Transverse colon (tissue), 4 donors: ENCODE measurements at places on chromosomes 13 and 19. TPM values are rescaled to one million over a fixed set of nuclear protein-coding genes. Genes with fewer than 3 reads are reported as not detected.

DNA sequence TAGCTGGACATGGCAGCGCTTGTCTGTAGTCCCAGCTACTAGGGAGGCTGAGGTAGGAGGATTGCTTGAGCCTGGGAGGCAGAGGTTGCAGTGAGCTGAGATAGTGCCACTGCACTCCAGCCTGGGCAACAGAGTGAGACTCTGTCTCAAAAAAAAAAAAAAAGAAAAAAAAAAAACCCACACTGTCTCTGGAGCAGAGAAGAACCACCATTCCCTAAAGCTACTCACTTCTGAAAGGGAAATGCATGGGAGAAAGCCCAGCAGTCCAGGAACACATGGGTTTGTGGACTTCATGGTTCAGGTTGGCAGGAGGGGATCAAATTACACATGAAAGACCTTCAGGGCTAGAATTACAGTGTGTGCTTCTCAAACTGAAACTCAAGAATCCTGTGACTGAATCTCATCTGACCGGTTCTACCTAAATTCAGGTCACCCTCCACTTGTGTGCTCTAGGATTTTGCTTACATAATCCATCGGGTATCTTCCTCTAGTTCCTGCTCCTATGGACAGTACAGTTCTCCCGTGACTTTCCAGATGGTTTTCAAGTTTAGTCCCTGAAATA, 30.2 kb upstream of the CPB2 start:
- DNase-seq, result no peak
- H3K27ac ChIP-seq, result no peak overlapping the region
- H3K27me3 ChIP-seq, result no peaks in the 10 kb centered on the region
- H3K4me3 ChIP-seq, result no peak overlapping the region
- no peaks in the 10 kb centered on the region for H3K36me3 ChIP-seq
- H3K4me1 ChIP-seq, result no peaks in the 10 kb centered on the region

DNA sequence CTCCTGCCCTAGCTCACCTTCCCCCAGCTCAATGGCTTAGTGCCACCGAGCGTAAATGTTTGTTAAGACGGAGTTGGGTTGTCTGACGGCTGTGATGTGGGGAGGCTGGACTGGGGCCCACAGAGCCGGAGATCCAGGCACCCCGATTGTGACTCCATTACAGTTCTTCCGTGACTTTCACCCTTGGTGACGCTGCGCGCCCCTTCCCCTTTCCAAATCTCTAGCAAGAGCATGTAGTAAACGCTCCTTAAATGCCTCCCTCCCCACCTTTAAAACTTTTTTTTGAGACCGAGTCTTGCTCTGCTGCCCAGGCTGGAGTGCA, 829 bp downstream of the REEP6 start:
- H3K27ac ChIP-seq, result no peak overlapping the region
- no peak overlapping the region for H3K4me3 ChIP-seq
- peaks cover 27% of the 10 kb centered on the region for H3K27me3 ChIP-seq
- peaks cover 16% of the 10 kb centered on the region for H3K4me1 ChIP-seq
- no peak for DNase-seq

DNA sequence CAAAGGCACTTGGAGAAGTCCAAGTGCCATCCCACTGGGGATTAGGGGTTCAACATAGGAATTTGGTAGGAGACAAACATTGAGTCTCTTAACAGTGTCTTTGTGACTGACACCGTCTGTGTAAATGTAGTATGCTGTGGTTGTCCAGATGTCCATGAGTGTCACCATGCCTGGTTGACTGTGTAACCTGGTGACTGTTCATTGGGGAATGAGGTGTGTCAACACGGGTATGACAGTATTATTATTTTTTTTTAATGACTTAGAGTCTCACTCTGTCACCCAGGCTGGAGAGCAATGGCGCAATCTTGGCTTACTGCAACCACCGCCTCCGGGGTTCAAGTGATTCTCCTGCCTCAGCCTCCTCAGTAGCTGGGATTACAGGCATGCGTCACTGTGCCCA, 16.2 kb downstream of the PKN1 start:
- no peaks in the 10 kb centered on the region for H3K4me1 ChIP-seq
- DNase-seq, result no peak
- no peaks in the 10 kb centered on the region for H3K36me3 ChIP-seq

- peak overlapping the region; percentile 63 for H3K27ac ChIP-seq
- no peaks in the 10 kb centered on the region for H3K36me3 ChIP-seq
- H3K27me3 ChIP-seq, result peaks cover 40% of the 10 kb centered on the region
- peaks cover 28% of the 10 kb centered on the region for H3K4me1 ChIP-seq
- no peak for DNase-seq
- H3K4me3 ChIP-seq, result peak overlapping the region; percentile 6
Measured at GRCh38 chr19:15453091-15453578, 3.4 kb upstream of the WIZ start.

- no peaks in the 10 kb centered on the region for H3K4me1 ChIP-seq
- H3K27ac ChIP-seq, result no peak overlapping the region
- H3K36me3 ChIP-seq, result no peaks in the 10 kb centered on the region
Measured at GRCh38 chr13:113875429-113875815, 11.5 kb upstream of the GAS6 start.

DNA sequence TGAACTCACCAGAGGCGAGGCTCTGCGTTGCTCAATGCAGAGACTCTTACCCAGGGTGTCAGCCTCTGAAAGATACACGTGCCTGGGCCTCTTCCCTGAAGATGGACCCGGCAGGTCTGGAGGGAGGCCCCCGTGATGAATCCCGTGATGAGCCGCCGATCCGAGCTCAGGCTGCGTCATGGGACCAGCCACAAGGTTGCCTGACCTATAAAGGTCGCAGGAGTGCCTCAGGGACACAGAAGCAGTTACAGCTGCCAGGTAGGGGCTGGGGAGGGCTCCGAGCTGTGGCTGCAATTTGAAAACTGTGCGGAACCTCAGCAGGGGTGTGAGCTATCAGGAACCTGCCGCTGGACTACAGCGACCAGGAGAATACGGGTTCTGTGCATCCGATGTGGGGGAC, 10.5 kb upstream of the ATP11A start:
- no peaks in the 10 kb centered on the region for H3K27me3 ChIP-seq
- no peak overlapping the region for H3K27ac ChIP-seq
- H3K36me3 ChIP-seq, result no peaks in the 10 kb centered on the region
- DNase-seq, result no peak

DNA sequence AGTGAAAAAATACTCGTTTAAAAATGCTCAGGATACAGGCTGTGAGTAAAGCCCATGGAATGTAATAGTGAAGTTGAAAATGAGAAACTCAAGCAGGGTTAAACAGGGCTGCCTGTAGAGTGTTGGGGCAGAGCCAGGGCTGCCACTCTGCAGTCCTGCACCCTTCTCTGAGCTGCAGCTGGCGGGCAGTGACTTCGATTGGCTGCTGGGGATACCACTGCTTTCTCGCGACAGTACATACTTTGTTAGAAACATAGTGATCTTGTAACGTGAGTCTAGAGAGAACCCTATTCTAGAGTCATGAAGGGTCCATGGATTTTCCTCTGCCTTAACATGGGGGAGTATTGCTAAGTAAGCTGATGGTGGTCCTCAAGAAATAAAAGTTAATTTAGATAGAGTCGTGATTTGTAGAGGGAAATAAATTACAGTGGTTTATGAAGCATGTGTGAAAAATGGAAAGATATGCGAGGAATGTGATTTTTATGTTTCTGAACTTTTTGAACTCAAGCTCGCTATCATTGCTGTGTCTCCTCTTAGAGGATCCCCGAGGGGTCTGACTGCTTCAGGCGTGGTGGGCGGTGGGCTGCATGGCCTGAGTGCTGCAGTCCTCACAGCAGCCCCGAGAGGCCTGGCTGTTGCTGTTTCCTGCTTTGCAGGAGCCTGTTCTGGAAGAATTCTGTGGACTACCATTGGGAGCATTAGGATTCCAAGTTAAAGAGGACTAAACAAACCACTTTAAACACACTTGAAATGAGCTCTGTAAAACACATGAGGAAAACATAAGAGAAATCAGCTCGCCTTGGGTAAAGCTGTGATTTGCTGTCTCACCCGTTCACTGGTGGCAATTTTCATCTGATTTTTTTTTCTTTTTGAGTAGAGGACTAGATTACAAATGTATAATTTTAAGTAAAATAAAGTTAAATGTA, 95.7 kb downstream of the ARHGEF7 start:
- H3K4me1 ChIP-seq, result no peaks in the 10 kb centered on the region
- no peak for DNase-seq
- no peaks in the 10 kb centered on the region for H3K36me3 ChIP-seq
- no peak overlapping the region for H3K4me3 ChIP-seq
- H3K27ac ChIP-seq, result peak overlapping the region; percentile 28

HCN2 gene
- total RNA-seq, result 0.64 TPM

DCT gene
- total RNA-seq, result not detected

LENG8 gene
- total RNA-seq, result 1,037 TPM
